ENCODE measurements at places on chromosomes 13 and 19. TPM values are rescaled to one million over a fixed set of nuclear protein-coding genes. Genes with fewer than 3 reads are reported as not detected.

DNA sequence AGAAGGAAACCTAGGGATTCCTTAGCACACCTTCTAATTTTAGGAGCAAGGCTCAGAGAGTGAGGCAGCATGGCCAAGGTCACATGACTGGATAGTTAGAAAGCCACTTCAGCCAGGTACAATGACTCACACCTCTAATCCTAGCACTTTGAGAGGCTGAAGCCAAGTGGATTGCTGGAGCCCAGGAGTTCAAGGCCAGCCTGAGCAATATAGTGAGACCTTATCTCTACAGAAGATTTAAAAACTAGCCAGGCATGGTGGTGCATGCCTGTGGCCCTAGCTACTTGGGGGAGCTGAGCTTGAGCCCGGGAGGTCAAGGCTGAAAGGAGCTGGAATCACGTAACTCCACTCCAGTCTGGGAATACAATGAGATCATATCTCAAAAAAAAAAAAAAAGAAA is 69.2 kb downstream of the TEX26 start:
- peak; percentile 31 for DNase-seq

DNA sequence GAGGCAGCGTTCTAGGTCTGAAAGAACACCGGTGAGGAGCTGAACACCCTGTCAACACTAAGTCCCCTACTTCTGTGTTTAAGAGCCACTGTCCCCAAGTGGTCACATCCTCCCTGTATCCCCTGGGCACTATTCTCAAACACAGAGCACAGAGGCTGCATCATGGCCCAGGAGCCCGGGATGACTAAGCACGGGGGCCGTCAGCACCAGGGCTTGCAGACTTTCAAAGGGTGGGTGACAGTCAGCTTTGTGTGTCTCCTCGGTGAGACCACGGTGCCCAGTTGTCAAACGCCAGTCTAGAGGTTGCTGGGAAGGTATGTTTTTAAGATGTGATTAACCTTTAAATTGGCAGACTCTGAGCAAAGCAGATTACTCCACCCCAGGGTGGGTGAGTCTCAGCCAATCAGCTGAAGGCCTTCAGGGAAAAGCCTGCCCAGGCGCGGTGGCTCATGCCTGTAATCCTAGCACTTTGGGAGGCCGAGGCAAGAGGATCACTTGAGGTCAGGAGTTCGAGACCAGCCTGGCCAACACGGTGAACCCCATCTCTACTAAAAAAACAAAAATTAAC is 8.0 kb downstream of the MAP2K2 start:
- DNase-seq: no peak

- DNase-seq: no peak
Measured at GRCh38 chr19:5024282-5024681, 55.4 kb downstream of the KDM4B start.

DNA sequence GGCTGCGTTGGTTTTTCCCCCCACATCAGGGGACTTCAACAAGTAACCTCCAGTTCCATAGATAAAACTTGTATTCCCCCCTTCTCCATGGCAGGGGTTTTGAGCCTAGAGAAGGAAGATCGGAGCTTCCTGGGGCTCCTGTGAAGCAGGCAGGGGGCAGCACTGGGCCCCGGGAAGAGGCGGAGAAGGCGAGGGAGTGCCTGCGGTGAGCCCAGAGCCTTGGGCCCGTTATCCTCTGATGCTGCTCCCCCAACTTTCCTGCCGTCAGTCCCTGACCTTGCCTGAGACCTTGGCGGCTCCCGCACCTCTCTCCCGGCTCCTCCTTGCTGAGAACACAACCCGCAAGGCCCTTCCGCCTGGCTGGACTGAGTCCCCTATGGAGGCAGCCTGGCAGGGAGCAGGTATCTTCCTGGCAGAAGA is 2.5 kb downstream of the LIPE start:
- DNase-seq: no peak

DNA sequence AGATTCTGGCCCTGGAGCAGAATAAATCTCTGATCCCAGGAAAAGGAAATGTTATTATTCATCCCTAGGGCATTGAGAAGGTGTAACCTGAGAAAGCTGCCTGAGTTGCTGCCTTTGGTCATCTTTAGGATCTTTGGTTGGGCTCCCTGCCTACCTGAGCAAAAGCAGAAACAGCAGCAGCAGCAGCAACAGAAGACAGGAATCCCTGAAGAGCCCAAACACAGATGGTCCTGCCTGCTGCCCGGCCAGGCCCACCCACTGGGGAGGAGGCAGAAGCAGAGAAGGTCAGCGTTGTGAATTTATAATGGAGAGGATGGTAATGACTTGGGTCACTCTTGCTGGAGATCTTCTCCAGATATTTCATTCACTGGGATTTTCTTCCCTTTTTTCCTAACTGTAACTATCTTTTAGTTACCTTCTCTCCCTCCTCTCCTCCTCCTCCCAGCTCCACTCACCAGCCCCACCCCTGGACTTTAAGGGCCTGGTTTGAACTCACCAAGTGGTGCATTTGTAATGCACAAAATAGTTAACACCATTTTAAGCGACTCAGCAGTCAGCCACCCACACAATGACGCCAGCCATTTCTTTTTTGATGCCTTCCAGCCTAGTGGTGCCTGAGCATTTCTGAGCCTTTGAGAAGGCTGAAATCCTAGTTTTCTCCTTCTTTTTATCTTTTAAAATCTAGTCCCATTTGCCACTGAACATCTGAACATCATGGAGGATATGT is 91.7 kb downstream of the HSPH1 start:
- peak; percentile 53 for DNase-seq

DNA sequence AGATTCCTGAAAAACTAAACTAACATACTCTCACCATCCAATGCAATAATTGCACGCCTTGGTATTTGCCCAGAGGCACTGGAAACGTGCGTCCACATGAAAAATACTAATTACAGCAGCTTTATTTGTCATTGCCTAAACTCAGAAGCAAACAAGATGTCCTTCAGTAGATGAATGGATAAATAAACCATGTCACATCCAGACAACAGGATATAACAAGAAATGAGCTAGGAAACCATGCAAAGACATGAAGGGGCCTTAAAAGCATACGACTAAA is 25.0 kb downstream of the ELL start:
- DNase-seq: peak; percentile 70

The SLAIN1 gene
- total RNA-seq: under 0.01 TPM

The MYO16 gene
- total RNA-seq: not detected

The ZNF763 gene
- total RNA-seq: 1.3 TPM

Measured in bronchial epithelial cell (primary cell).